ENCODE measurements at places on chromosomes 12 and 14.

DNA sequence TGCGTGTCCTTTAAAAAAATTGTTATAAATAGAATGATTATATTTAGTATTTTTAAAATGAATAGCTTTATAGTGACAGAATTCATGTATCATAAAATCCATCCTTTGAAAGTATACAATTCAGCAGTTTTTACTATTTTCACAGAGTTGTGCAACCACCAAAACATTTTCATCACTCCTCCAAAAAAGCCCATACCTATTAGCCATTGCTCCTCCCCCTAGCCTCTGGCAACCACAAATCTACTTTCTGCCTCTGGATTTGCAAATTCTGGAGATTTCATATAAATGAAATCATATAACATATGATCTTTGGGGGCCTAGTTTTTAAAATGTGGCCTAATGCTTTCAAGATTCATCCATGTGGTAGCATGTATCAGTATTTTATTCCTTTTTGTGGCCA, 117.9 kb upstream of the MED13L start:
- DNase-seq, result no peak

- no peak for DNase-seq
These were observed 44.7 kb downstream of the CCDC88C start for GRCh38 chr14:91372671-91373495.

DNA sequence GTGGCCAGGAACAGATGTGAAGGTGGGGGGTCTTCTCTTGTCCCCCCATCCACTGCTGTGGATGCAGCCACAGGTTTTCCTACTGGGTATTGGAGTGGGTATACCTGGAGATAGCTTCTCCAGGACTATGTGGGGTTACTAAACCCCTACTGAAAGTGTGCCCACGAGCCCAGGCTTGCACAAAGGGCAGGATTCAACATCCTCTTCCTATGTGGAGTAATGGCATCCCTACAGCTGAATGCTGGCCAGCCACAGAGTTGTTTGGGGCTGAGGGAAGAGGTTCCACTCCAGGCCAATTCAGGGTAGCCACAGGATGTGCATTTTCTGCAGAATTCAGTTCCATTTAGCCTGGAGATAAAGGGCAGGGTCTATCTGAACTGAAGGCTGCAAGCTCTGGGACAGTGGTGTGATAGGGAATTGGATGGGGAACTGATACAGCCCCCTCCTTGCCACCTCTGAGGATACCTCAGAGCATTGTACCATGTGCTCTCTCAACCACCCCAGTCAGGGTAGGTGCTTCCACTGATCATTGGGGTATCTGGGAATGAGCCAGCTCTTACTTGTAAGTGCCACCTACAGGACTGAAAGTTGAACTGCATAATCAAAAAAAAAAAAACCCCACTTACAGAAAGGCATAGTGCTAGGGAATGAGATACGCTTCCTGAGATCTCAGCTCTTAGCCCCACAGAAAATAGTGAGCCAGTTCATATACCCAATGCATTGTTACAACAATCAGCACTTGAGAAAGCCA, 187.1 kb downstream of the KITLG start:
- no peak for DNase-seq

DNA sequence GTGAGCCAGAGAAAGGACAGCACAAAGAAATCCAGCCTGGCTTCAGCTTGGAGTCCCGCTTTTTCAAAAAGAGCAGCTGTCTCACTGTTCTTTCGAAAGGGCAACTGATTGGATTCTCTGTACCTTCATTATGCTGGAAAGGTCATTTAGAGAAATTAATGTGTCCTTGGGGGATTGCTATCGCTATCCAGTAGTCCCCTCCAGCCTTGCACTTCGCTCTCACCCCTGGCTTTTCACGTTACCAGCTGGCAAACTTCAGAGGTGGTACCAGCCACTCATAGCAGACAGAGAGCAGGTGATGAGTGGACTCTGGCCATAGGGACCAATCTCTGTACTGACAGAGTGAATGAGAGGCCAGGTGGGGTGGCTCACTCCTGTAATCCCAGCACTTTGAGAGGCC, 11.8 kb upstream of the NUAK1 start:
- DNase-seq, result no peak

DNA sequence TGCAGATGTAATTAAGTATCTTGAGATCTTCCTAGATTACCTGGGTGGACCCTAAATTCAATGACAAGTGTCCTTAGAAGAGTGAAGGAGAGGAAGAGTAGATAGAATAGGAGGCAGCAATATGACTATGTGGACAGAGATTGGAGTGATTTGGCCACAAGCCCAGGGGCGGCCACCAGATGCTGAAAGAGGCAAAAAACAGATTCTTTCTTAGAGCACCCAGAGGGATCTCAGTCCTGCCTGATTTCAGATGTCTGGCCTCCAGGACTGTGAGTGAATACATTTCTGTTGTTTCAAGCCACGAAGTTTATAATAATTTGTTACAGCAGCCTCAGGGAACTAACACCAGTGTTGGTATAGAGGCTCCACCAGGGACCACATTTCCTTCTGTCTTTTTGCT, 67.3 kb downstream of the DACT1 start:
- DNase-seq, result peak; percentile 0

- no peak for DNase-seq
These were observed 78.7 kb downstream of the TSPAN9 start for GRCh38 chr12:3155702-3156370.

DNA sequence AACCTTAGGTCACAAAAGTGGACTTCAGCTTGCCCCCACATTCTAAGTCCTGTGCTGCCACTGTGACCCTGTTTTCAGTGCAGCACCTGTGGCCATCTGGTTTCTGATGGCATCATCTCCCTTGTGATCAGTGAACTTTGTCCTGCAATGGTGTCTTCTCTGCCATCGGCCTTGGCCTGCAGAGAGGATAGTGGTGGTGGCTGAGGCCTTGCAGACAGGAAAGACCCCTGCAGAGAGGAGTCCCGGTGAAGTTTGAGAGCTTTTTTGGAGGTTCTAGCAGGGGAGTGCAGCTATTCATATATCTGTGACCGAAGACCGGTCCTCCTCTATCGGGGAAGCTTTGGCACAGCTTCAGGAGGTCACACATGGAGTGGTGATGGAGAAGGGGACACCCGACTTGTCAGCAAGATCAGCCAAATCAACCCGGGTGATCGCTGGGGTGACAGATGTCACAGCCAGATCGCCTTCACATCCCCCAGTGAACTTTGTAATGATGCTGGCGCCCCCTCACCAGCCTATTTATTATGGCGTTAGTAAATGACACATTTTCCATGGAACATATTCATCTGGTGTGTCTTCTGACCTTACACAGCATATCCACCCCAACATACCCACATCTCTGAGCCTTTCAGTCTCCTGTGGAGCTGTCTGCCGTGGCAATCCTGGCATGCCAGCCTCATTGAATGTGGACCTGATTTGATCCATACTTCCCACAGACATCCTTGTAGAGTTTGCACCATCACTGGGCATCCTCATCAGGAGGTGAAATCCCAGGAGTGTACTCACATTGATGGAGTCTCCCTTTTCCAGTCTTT, 136.1 kb downstream of the PAPOLA start:
- DNase-seq, result no peak

- DNase-seq, result no peak
These were observed 1.3 kb upstream of the RPGRIP1 start for GRCh38 chr14:21278632-21279031.

DNA sequence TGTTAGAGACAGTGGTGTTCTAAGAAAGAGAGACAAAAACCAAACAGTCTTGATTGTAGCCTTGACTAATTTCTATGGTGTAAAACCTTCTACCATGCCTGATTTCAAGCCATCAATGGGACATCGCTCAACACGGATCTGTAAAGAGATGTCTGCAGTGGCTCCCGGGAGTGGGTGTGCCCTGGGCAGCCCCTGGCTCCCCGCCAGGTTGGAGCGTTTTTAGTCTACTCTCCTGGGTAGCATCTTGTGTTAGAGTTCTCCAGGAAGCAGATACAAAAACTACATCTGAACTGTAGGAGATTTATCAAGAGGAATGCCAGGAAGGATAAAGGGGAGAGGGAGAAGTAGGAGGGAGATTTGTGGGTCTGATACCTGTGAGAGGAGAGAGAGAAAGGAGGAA, 1212.9 kb downstream of the BCL11B start:
- DNase-seq, result no peak

GRCh38 chr12:113082486-113083148, 26.1 kb downstream of the DTX1 start:
- DNase-seq, result no peak

- no peak for DNase-seq
These were observed 903.4 kb downstream of the LRFN5 start for GRCh38 chr14:42510071-42510470.

DNA sequence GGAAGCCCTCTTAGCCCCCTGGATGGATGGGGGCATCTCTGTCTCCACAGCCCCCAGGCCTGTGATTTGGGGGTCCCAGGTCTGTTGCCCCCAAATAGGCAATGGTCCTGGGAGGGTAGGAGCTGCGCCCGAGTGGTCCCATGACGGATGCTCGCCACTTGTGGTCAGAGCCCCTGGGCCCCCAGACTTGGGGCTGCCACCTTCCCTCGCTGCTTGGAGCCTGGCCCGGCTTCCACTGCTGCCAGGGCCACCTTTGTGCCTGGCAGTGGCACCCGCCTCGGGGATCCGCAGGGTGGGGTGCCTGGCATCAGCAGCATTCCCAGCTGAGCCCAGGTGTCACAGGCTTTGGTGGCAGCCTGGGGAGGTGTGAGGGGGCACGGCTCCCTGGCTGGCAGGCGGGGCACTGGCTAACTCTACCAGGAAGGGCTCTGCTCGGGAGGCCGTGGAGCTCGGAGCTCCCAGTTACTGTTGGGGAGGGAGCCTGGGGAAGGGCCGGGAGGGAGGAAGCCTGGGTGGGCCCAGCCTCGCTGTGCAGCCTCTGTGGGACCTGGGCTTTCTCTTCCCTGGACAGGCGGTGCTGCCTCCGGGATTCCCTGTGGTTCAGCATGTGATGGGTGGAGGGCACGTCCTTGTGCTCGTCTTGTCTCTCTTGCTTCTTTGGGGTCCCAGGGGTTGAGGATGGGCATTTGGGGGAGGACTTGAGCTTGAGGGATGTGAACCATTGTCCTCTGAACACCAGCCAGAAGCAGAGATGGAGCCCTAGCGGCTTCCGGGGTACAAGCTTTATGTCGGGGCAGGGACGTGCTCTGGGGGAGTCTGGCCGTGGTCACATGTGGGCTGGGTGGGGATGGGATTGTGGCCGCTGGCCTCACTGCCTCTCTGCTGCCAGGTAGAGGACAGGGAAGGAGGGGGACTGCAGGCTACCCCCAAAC, 5.4 kb downstream of the KIF26A start:
- no peak for DNase-seq

GRCh38 chr14:34718750-34719304, 4.4 kb upstream of the CFL2 start:
- peak; percentile 55 for DNase-seq

DNA sequence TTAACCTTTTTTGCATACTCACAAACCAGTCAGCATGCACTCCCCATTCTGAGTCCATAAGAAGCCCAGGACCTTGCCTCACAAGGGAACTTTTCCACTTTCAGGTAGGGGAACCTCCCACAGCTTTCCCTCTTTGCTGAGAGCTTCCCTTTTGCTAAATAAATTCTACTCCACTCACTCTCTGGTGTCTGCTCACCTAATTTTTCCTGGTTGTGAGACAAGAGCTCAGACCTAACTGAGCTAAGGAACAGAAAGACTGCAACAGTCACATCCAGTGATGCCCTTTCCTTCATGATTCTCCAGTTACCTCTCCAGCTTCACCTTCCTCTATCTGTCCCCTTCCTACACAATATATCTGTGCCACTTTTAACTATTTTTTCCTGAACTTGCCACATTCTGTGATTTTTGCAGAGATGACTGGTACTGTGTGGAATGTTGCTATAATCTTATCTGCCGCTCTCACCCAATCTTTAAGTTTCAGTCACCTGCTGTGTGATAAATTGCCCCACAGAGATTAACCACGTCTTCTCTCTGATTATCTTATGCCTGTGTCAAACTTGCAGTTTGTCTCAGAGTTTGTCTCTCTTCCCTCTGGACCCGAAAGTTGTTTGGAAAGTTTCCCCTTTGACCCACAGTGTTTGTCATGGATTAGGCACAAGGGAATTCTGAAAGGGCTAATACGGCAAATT, 737.1 kb upstream of the FLRT2 start:
- no peak for DNase-seq

GRCh38 chr14:65035049-65035448, 48.4 kb downstream of the FNTB start:
- no peak for DNase-seq

DNA sequence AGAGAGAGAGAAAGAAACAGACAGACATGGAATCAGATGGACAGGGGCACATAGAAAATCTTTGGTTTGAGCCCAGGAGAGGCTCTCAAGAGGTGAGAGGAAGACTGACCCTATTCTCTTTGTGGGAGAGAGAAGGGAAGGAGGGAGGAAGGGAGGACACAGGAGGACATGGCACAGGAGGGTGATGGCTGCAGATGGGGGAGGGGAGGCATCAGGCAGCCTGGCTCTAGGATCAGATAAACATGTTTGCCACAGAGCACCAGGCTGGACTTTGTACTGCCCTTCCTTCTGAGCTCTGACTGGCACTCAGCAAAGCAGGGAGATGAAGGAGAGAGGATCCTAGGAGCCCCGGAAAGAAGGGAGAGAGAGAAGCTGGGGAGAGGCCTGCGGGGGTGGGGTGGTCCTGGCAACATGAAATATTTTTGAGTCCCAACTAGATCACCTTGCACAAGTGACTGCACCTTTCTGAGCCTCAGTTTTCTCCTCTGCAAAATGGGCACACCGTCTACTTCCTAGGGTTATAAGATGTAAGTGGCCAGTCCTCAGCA, 6.1 kb downstream of the HNF1A start:
- no peak for DNase-seq

GRCh38 chr12:131166717-131167116, 213.0 kb downstream of the ADGRD1 start:
- DNase-seq, result no peak

DNA sequence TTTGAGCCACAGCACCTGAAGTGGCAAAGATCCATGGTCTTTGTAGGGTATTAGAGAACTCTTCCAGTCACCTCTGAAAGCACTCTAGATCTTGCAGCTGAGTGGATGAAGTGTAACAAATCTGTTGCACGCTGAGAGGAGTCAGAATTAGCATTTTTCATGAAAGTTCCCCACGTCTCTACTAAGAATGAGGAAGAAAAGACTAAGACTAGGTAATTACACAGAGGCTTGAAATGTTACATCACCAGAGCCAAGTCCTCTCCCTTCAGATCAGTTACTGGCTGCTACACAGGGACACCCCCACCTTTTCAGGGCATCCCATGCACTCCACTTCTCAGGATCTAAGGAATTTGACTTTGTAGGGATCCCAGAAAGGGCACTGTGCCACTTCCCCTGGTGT, 98.6 kb upstream of the FKBP4 start:
- DNase-seq, result no peak

GRCh38 chr14:54502602-54503001, 7.1 kb upstream of the CGRRF1 start:
- no peak for DNase-seq

Measured in HFFc6 (cell line).